NCI-H1092 (cell line): ENCODE measurements at places on chromosomes 12 and 14.

DNA sequence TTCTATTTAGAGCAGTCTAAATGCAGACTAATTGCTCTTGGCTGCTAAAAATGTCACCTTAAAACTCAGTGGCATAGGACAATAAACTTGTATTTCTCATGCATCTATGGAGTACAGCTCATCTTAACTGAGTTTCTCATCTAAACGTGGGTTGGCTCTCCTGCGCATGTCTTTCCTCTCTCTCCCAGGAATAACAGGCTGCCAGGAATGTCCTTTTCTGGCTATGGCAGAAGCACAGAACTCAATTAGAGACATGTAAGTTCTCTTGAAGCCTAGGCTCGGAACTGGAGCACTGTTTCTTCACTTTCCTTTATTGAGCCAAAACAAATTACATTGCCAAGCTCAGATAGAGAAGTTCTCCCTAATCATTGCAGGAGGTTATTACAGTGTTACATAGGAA lies 722.3 kb upstream of the FLRT2 start:
- no peak for DNase-seq

DNA sequence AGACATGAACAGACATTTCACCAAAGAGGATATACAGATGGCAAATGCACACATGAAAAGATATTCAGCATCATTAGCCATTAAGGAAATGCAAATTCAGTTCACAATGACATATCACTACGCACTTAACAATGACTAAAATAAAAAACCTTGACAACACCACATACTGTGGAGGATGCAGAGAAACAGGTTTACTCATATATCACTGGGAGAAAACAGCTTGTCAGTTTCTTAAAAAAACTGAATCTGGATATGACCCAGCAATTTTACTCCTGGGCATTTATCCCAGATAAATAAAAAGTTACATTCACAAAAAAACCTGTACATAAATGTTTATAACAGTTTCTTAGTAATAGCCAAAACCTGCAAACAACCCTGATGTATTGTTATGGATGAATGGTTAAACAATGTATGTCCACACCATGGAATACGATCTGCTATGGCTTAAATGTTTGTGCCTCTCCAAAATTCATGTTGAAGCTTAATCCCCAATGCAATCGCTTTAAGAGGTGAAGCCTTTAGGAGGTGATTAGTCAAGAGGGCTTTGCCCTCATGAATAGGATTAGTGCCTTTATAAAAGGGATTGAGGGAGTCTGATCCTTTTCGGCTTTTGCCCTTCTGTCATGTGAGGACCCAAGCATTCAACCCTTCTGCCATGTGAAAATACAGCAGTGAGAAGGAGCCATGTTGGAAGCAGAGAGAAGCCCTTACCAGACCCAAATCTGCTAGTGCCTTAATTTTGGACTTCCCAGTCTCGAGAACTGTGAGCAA lies 36.0 kb upstream of the PPP4R3A start:
- no peak for DNase-seq

GRCh38 chr12:68432622-68433021 lies 100.5 kb upstream of the MDM1 start:
- DNase-seq, result no peak

- DNase-seq, result no peak
Measured at GRCh38 chr12:54857406-54857805, 3.1 kb downstream of the MUCL1 start.

DNA sequence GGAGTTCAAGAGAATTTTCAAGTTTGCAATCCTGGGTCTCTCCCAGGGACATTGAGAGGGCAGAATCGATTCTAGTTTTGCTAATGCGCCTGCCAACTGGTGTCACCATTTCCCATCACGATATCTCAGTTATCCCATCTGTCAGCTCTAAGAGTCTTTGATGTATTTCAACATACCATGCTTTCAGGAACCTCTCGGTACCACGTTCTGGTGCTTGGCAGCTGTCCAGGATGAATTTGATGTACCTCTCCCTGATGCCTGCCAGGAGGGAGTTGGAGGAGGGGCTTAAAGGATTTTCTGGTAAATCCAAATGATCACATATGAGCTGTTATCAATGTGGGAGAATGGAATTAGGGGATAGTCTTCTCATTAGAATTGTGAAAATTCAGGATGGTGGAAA lies 332.5 kb downstream of the RGS6 start:
- no peak for DNase-seq

DNA sequence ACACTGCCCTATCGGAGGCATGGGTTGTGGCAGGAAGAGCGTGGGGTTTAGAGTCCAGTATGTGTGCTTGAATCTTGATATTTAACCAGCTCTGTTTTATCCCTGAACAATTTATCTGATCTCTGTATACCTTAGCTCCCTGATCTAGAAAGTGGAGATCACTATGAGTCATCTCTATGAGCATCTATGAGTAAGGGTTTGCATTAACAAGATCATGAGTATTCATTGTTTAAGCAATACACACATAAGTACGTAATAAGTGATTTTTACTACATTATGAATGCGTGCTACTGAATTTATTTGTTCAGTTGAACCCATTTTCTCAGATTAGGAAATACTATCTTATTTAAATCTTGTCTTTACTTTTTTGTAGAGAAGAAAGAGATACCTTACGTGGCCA lies 49.4 kb downstream of the GPATCH2L start:
- no peak for DNase-seq

GRCh38 chr14:80364274-80364673 lies 153.0 kb upstream of the DIO2 start:
- peak; percentile 7 for DNase-seq

- DNase-seq, result no peak
Measured at GRCh38 chr14:77980475-77981321, 180.8 kb downstream of the ADCK1 start.

DNA sequence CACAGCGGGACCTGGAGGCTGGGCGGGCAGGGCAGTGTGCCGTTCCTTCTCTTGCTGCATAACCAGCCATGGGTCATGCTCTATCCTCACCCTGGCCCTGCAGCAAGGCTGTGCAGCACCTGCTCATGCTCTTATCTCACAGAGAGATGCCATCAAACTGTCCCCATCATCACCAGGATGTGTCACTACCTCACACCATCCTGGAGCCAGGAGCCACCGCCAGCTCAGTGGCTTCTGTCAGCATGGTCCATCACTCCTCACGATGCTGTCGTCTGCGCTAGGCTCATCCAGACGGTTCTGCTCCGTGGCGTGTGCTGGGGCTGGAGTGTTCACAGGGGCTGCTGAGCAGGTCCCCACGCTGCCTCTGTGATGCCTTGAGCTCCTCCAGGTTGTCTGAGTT lies 77.2 kb upstream of the DYNC1H1 start:
- no peak for DNase-seq

DNA sequence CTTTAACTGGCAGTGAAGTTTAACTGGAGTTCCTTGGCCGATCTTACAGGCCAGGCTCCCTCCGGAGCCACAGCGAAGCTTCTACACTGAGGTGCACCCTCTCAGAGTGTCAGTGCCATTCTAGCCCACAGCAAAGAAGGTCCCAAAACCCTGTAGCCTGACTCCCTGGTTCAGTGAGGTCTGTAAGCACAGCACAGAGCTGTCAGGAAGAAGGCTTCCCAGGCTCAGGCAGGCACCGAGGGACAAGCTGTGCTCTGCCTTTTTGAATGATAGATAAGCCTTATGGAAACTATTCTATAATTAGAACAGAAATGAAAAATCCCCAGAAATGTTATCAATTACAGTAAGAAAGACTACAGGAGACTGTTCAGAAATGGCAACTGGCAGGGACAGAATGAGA lies 40.2 kb downstream of the MOK start:
- DNase-seq, result no peak

DNA sequence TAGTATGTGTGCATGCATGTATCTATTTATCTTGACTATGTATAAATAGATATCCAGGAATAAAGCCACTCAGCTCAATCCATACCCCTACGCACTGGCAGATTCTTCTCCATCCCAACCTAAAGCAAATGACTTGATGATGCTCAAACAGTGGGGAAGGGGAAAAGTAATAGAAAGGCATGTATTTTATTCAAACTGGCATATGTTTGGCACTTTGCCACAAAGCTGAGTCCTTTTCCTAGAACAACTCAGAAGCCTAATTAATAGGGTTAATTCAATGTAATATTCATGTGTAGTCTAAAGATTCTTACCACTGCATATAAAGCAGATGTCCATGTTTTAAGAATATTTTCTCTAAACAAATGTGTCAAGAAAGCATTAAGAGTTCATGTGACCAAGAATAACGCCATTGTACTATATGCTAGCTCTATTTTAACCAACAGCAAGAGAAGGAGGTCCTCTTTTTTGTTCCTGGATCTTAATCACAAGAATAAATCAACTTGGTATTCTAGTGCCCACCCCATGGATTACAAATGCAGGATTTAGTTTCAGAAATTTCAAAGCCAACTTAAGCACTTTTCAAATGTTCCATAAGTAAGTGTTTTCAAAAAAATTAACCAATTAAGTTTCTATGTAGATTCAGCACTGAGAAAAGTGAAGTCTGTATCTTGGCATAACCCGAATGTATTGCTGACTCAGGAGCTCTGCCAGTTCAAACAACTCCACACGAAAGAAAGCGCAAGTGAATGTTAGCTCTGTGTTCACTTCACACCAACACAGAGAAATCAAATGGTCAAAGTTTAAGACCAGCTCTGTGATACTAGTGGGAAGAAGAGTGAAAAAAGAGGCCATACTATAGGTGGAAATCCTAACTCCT lies 233.6 kb downstream of the MED13L start:
- no peak for DNase-seq

DNA sequence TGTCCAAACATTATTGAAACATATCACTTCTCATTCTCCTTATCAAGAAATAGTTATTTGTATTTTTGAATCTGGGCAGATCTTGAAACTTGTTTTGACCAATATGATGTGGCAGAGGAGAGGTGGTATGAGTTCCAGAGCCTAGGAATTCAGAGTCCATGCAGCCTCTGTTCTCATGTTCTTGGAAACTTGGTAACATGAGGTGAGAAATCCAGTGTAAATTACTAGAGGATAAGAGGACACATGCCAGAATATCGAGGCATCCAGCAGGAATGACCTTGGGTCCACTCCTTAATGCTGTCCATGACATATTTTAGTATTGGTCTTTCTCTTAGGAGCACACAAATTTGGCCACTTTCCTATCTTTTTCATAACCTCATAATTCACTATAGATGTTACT lies 1374.6 kb downstream of the FSCB start:
- no peak for DNase-seq

DNA sequence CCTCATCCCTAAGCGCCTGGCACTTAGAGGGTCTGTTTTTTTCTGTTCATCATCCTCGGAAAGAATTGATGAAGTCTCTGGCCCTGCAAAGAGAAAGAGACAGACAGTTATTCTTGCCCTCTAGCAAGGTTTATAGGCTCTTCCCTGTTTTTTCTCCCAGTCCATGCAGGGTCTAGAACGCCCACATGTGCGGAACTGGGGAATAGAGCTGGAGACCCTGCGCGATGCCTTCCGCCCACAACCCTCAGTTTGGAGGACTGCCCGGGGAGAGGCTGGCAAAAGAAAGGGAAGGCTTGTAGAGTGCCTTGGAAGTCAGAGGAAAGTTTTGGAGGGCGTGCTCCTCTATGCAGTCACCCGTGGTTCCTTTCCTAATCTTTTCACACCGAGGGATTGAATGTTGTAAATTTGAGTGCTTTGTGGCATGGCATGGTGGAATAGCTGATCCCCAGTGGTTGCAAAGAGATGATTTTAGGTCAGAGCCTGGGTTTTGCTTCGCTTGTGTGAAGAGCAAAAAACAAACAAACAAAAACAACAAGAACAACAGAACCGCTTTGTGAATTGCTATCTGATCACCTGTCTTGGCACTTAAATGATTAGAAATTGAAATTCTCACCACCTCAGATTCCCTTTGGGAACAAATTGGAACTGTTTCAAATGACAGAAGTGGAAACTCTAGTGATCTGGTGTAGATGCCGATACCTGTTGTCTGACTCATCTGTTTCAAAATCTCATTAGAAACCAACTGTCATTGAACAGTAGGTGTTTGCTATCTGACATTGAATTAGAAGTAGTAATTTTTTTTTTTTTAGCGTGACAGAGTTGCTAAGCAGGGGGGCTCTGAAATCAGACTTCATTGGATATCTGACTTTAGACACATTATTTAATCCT lies 947 bp downstream of the GAS2L3 start:
- no peak for DNase-seq

- DNase-seq, result no peak
Measured at GRCh38 chr14:102551995-102552705, 40.3 kb upstream of the RCOR1 start.

GRCh38 chr12:5723071-5723470 lies 222.0 kb downstream of the ANO2 start:
- no peak for DNase-seq

DNA sequence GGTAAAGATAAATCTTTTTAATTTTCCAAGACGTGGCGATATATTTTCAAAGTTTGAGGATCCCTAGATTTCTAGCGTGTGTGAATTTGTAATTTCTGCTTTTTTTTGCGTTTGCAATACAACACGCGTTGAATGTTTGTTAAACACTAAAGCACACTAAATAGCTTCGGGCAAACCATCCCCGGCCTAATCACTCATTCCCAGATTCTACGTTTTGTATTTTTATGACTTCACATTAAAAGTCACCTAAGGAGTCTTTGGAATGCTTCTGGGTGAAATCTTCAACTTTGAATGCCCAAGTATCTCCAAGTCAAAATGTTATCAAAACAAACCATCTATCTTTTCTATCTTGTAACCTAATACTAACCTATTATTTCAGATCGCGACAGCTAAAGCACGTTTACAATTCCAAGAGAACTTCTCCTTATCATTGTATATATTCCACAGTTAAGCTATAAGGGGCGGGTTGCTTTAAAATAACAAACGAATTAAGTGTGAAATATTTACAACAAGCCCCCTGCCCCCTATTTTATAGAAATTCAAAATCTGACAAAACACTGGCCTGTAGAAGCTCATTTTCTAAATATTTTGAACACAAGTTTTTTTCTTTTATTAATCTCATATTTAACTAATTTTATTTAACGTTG lies 1.1 kb downstream of the ALX1 start:
- DNase-seq, result no peak

DNA sequence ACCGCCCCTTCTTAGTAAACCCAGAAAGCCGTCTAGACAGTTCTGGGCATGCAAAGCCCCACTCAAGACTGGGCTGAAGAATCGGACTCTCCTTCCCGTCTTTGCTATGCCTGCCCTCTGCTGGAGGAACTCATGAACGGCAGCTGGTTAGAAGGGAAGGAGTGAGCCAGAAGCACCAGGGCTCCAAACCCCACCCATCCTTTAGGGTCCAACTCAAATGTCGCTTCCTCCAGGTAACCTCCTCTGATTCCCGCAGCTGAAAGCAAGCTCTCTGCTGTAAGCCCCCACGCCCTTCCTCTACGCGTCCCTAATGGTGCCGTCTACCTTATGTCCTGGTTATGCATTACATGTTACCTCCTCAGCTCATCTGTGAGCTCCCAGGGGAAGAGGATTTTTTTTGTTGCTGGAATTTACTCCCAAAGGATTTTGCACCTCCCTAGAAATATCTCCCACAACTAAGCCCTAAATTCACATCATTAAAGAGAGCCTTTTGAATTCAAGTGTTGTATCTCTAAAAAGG lies 59.0 kb upstream of the SCN8A start:
- DNase-seq, result peak; percentile 60
